ENCODE measurements at places on chromosomes 12 and 14. TPM values are rescaled to one million over a fixed set of nuclear protein-coding genes. Genes with fewer than 3 reads are reported as not detected.

CRIP1 gene
- polyA plus RNA-seq: 3.0 TPM

SLC39A9 gene
- 40.8 TPM for polyA plus RNA-seq

PMCH gene
- 0.19 TPM for polyA plus RNA-seq

CDKL1 gene
- 2.6 TPM for polyA plus RNA-seq

PAPLN gene
- polyA plus RNA-seq: 6.0 TPM

PLEKHG3 gene
- 6.6 TPM for polyA plus RNA-seq

RIPK3 gene
- 2.4 TPM for polyA plus RNA-seq

EPYC gene
- polyA plus RNA-seq: 0.06 TPM

RD3L gene
- not detected for polyA plus RNA-seq

ART4 gene
- polyA plus RNA-seq: 54.7 TPM

SLC17A8 gene
- not detected for polyA plus RNA-seq

PTCSC3 gene
- not detected for polyA plus RNA-seq

GLIPR1L1 gene
- polyA plus RNA-seq: not detected

CLEC12A gene
- polyA plus RNA-seq: not detected

SLC7A7 gene
- polyA plus RNA-seq: 94.0 TPM

SNW1 gene
- 9.5 TPM for polyA plus RNA-seq

TRMT61A gene
- 10.6 TPM for polyA plus RNA-seq

TOMM20L gene
- polyA plus RNA-seq: not detected

ITGB7 gene
- 0.17 TPM for polyA plus RNA-seq
